Mesothelial cell of epicardium (in vitro differentiated cells): ENCODE measurements at places on chromosomes 2 and 18. TPM values are rescaled to one million over a fixed set of nuclear protein-coding genes. Genes with fewer than 3 reads are reported as not detected.

Gene DNER
- total RNA-seq = not detected in 3 replicates

Gene ALPI
- total RNA-seq = not detected in 3 replicates

Gene UGT1A9
- total RNA-seq = not detected in 3 replicates

Gene PSMA8
- 0.22 TPM in 1 of 3 replicates, not detected in the others for total RNA-seq

Gene CCDC74B
- total RNA-seq = 7.1 to 8.9 TPM (median 7.4 TPM) in 3 replicates

Gene LRRC30
- total RNA-seq = not detected in 3 replicates

Gene CTAGE1
- 0.07 to 0.13 TPM (median 0.11 TPM) in 3 replicates for total RNA-seq

DNA sequence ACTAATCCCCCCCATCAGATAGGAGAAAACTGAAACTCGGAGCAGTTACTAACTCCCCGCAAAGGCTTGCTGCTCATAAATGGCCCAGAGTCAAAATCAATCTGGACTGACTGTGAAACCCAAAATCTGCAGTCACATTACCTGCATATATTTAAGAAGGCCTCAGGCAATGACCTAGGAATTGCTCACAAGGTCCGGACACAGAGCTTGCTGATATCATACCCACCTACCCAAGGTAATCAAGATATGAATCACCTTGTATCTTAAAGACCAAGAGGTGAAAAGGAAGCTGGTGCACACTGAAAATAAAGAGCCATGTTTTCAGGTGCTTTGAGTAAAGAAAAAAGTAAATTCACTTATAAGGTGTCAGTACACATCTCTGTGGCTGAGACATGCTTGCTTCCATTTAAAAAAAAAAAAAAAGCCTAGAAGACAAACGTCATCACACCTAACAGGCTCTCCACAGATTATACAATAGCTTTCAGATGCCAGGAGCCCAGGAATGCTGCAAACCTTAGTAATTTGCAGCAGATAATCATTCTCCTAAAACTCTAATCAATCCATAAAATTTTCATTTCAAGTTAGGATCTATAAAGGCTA lies 195.4 kb downstream of the ZEB2 start:
- DNase-seq = no peak

- no peak for DNase-seq
Measured at GRCh38 chr2:2270808-2271415, 60.2 kb downstream of the MYT1L start.

GRCh38 chr2:128834880-128835252 lies 516.2 kb upstream of the HS6ST1 start:
- no peak for DNase-seq

- DNase-seq = no peak
Measured at GRCh38 chr2:167279810-167280209, 391.5 kb downstream of the XIRP2 start.

DNA sequence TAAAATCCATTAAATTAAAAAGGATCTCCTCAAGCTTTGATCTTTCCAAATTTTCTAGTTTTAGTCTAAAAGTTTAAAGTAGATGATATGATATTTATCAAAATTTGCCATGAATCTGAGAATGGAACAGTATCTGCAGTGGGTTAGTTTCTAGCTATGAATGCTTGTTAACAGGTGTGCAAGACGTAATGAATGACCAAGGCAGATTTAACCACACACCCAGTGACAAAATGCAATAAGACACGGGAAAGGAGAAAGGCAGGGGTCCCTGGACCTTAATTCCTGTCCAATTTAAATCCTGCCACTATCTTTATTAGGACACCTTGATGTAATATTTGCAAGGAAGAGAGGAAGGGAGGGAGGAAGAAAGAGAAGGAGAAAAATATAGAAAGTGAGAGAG lies 30.5 kb upstream of the PEX13 start:
- DNase-seq = no peak

DNA sequence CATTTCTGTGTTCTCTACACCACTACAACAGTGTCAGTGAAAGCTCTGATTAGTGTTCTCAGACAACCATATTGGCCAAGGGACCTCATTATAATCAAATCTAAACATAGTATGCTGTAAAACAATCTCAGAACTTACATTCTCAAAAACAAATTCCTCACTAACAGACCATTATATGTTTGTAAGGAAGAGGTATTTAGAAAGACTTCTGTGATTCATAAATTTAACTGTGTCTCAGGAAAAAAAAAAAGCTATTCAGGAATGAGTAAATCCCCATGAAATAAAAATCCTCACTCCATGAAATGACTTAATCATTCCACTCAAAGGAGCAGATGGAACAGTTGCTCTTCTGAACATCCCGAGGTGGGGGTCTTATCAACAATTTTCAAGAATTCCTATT lies 413.0 kb downstream of the CDH2 start:
- no peak for DNase-seq

DNA sequence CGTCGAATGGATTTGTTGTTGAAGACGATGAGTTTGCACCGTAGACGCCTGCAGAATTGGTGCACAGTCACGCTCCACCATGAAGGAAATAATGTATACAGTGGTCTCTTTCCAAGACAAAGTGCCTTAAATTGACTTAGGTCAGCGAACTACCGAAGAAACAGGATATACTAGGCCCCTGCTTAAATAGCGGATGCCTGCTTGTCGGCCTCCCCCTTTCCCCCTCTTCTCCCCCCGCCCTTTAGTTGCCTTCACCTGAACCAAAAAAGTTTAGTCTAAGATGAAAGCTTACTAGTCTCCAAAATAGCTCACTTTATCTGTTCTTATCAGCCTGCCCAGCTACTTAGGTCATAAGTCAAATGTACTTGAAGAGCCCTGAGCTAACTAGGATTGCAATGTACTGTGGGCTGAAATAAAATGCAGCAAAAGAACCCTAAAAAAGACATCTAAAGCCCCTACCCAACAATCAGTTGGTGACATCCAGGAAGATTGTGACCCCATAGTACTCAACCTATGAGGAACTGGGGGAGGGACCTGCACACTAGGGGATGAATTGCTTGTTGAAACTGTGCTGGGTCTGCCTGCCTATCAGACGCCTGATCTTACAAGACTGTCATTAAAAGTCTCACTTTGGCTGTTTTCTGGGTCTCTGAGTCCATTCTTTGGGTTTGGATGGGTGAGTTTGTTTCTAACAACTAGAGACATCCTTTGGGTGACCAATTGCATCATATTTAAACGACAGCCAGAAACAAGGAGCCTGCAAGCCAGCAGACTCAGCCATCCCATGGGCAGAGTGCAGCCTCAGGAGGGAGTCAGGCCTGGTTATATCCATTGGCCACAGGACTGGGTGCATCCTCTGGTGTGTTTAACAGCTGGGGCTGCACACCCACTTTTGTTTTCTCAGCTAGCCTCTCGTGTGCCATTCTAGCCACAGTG lies 14.5 kb downstream of the ACOXL start:
- no peak for DNase-seq
